CD8-positive, alpha-beta memory T cell (primary cell): ENCODE measurements at places on chromosomes 16 and 17.
A peak's percentile ranks its signal among the peaks of the same experiment; 100 is the strongest.

- no peak for DNase-seq
Measured at GRCh38 chr17:11296994-11297393, 56.0 kb downstream of the SHISA6 start.

DNA sequence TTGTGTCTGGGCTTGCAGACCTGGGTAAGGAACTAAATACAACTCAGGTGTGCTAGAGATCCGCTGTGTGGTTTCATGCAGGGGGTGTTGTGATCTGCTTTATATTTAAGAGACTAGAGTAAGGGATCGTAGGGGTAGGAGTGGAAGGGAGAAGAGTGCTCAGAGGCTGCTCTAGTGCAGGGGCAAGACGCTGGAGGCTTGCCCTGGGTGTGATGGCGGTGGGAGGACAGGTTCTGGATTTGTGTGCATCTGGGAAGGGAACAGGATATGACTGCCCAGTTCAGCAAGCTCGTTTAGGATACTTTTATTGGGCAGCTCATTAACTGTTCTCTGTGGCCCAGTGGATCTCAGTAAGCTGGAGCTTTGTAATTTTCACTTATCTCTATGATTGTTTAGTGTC lies 47.6 kb downstream of the RPTOR start:
- DNase-seq = no peak

GRCh38 chr17:77558846-77559626 lies 399.5 kb upstream of the TNRC6C start:
- DNase-seq = no peak

DNA sequence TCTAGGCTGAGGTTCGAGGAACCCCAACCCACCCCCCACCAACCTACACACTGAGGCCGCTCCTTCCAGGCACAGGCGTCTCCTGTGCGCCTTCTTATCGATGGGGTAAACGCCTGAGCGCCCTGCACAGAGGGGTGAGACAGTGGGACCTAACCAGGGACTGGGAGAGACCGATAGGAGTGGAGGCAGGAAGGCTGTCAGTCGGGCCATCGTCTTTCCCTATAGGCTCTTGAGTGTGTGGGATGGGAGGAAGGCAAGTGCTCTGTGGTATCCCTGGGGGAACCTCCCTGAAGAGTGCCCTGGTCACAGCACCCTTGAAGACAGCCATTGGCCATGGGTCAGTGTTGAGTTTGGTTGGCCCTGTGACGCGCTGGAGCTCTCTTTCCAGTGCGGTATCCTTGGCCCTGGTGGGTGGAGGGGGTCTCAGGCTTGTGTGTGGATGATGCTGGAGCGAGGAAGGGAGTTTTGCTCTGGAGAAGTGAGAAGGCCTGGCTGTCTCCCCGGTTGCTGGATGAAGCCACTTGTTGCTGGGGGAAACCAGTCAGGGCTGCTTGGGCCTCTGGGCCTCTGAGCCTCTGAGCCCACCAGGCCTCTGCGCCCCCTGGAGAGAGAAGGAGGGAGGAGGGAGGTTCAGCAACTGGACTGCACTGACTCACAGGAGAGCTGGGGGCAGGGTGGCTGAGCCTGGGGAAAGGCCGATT lies 1.7 kb downstream of the GPRC5C start:
- DNase-seq = no peak

GRCh38 chr16:71461686-71462648 lies at the start of gene ZNF23:
Gene ZNF23 (minus strand): TSS chr16:71462247. CDS start chr16:71456796, 5,451 bp downstream.
- DNase-seq = peak; percentile 70

DNA sequence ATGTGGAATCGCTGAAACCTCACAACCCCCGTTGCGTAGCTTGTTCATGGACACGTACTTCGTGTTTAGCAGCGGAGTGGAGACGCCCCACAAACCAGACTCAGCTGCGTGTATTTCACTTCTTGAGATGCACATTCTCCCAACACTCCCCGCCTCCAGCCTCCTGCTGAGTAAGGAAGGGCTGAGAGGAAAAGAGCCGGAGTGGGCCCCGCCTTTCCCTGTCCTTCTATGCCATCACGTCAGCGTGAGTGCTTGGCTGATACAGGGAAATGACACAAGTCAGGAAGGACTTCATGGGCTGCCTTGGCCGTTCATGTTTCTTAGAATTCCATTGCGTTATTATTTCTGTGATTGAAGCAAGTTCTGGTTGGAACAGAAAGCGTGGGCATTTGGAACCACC lies 68.6 kb upstream of the CBX4 start:
- DNase-seq = no peak

GRCh38 chr17:15657868-15658267 lies 26.2 kb downstream of the TRIM16 start:
- no peak for DNase-seq

GRCh38 chr17:64938925-64939474 lies 19.7 kb upstream of the LRRC37A3 start:
- peak; percentile 31 for DNase-seq

DNA sequence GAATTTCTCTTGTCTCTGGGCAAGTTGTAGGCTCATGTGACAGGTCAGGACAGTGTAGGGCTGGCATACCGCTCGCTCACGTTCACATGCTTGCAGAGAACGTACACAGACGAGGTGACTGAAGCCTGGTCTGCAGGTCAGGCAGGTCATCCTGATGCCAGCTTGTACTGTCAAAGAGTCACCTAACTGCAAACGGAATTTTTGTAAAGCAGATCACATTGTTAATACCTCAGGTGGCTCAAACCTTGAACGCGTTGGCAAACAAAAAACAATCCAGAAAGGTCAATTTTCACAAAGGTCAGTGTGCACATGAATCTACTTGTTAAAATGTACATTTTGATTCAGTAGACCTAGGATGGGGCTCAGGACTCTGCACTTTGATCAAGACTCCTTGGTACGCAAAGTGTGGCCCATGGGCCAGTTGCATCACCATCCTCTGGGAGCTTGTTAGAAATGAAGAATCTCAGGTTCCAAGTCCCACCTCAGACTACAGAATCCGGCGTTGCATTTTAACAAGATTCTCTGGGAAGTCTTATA lies 28.6 kb downstream of the ANKRD40 start:
- DNase-seq = no peak

- DNase-seq = no peak
Measured at GRCh38 chr16:85555719-85556455, 57.2 kb upstream of the GSE1 start.
